ENCODE measurements at places on chromosomes 1 and 21.

DNA sequence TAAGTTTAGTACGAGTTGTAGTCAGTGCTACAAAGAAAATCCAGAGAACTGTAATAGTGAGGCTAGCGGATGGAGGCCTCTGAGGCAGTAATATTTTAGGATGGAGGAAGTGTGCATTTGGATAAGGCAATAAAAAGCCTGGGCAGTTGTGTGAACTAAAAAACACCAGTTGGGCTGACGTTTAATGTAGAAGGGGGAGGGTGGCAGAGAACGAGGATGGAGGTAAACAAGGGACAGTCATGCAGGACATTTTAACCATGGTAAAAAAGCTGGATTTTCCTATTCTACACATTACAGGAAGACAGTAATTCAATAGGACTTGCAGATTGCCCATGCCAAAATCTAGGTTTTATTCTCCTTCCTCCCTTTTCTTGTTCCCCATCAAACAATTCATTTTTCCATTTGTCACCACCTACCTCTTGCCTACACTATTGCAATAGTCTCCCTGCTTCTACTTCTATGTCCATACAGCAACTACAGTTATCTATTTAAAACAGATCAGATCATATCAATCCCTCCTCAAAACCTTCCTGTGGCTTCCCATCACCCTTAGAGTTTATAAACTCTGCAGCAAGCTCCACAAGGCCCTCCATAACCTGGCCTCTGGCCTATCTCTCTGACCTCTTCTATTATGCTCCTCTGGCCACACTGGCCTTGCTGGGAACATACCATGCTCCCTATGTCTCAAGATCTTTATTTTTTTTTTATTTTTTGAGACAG is 27.7 kb downstream of the ERO1B start:
- no peak for DNase-seq

- peak; percentile 66 for DNase-seq
Observed at GRCh38 chr1:214550013-214550856, 1.2 kb downstream of the PTPN14 start.

DNA sequence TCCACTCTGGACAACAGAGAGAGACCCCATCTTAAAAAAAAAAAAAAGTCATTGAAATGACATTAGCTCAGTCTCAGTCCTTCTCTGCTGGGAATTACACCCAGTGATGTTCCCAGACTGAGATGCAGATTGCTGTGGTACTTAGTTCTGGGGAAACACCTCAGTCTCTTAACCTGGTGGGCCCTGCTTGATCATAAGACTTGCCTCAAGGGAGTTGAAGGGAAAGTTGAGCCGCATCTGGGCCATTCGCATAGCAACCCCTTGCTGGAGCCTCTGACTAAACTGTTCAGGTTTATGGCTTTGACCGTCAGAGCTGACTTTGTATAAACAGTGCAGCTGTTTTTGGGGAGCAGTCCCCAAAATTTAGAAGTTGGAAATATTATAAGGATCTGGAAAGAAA is 13.4 kb downstream of the FCRL4 start:
- DNase-seq = no peak

DNA sequence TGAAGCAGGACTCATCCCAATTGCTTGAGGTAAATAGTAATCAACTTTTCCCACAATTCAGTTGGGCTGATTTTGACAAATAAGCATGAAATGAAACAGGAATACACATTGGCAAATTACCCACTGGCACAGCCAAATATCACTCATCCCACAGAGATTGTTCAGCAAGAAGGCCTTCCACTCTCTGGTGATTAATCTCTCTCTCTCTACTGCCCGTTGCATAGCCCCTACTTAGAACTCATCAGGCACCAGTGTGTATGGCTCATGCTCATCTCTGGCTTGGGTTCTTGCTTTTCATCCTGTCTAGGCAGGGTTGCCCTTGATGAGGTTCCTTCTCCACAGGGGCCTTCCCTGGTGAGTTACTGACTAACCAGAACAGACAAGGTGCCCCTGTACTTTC is 1.1 kb downstream of the BSDC1 start:
- DNase-seq = no peak

- no peak for DNase-seq
Observed at GRCh38 chr1:64884261-64885040, 81.9 kb downstream of the JAK1 start.

DNA sequence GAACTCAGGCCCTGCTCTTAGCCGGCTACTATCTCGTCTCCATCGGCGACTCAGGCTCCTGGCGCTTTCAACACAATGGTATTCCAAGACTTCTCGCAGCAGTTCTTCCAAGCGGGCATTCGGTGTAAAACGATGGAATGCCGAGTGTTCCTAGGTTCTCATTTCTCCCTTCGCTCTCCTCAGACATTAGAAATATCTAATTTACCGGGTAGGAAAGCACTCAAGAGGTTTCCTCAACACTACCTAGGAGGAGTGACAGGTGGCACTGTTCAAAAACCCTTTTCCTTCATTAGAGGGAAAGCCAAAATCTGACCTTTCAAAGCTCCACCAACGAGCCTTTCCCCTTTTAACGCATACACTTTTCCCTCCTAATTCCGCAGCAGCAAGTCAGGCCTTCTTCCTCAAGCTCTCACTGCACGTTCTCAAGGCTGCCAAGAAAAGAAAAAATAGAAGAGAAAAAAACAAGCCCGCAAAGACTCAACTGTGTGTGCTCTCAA is 601 bp downstream of the UBE2G2 start:
- DNase-seq = peak; percentile 55

DNA sequence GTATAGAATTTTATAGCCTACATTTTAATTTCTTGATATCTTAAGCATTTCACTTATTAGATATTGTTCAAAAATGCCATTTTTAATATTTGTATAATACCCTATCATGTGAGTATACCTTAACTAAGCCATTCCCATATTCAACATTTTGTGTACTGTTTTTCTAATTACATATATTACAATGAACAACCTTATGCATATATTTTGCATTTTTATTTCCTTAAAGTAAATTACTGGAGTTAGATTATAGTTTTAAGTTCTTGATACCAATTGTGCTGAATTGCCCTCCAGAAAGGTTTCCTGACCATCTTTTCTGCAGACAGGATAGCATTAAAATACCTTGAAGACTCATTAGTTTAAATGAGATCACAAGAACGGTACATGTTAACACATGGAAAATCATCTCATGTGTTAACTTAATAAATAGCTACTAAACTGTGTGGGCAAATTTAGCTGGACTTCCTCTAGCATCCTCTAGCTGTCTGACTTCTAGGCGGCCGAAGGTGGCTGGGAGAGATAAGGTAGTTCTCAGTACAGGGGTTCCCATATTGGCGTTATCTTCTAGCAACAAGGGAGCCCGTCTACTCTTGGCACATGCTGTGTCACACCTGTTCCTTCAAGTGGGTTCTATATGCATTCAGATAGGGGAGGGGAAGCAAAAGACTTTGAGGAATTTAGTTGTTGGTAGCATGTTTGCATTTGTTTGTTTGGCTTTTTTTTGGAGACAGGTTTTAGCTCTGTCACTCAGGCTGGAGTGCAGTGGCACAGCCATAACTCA is 8.9 kb downstream of the DCLRE1B start:
- DNase-seq = no peak

DNA sequence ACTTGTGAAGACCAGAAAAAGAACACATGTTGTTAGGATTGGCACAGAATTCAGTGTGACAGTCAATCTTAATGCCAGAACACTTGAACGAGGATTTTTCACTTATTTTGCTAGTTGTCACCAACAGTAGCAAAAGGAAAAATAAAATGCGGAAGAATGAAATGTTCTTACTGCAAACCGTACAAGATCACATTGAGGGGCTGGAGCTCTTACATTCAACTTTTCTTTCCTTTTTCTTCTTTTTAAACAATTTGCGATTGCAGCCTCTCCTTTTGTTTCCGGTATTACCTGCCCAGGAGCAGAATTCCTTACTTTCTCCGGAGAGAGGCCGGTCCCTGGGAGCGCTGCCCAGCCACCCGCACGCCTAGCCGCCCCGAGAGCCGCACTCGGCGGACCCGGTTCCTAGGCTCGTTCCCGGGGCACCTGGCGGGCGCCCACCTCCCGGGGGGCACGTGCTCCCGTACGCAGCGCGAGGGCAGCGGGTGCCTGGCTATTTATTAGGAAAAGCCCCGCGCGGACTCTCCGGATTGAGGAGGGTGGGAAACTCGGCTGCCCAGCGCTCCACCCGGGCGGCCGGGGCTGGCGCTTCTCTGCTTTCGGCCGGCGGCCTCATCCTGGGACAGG is 1.2 kb upstream of the CAMTA1 start:
- no peak for DNase-seq

DNA sequence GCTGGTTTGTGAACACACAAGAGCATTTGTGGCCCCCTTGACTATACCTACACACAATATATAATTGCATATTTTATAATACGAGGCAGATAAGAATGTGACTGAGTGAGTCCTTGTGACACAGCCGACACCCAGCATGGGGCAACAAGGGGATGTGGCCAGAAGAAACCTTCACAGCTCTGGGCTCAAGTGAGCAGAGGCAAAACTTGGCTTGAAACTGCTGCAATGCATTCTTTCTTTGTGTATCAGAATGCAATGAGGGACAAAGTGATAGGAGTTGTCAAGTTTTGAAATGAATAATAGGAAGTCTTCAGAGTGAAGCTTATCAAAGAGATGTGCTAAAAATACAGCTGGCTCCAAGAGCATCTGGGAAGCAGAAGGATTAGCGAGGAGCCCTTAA is 124.0 kb upstream of the C8B start:
- DNase-seq = no peak

GRCh38 chr1:11646317-11646716 is 7.9 kb downstream of the FBXO2 start:
- no peak for DNase-seq

DNA sequence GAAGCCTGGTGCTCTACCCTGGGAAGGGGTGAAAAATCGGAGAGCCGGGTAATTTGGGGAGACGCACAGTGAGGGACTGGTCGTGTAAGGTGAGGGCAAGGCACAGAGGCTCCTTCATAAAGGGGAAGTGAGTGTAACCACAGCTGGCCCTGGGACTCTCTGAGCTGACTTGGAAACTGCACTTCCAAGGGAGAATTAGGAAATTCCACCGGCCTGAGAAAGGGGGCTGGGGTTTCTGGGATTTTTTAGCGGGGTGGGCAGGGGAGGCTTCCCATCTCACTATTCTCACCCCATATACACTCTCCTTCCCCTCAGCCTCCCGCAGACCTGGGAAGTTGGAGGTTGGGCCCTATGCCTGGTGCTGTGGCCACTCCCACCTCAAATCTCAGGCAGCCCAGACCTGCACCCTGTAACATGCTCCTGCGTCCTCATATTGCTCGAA is 88.3 kb upstream of the IPO9 start:
- DNase-seq = no peak

DNA sequence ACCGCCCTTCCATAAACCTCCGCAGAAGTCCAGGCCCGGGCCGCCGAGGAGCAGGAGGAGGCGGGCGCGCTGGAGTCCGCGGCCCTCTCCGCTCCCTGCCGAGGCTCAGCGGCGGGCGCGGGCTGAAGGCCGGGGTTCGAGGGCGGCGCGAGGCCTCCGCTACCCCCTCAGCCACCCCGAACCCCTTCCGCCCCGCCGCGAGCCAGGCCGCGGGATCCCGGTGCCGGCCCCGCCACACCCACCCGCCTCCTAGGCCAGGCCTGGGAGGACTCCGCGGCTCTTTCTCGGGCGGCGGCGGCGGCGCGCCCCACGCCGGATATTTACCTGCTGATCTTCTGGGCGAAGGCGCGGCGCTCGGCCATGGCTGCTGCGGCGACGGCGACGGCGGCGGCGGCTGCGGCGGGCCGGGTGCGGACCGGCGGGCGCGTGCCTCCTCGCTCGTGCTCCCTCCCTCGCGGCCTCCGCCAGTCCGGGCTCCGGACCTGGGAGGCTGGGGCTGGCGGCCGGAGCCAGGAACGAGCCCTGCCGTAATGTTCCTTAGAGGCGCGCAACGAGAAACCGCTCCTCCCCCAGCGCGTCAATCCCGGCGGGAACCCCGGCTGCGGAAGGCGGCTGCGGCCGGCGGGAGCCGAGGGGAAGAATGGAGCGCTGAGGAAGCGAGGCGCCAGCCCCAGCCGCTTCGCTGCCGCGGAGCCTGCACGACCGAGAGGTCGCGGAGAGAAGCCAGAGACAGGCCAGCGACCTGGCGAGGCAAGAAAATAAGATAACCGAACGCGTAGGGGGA is at the start of gene DOCK7:
TSS of gene DOCK7 (minus strand) at position 484 of the 784 bp plus-strand sequence. CDS start at position 362, 122 bp downstream.
- peak; percentile 95 for DNase-seq

GRCh38 chr1:9239622-9240401 is 5.2 kb downstream of the H6PD start:
- peak; percentile 16 for DNase-seq

- DNase-seq = no peak
Observed at GRCh38 chr21:33691945-33692603, 49.8 kb downstream of the ITSN1 start.

- DNase-seq = no peak
Observed at GRCh38 chr1:152580433-152580832, at the start of gene LCE3D. Gene LCE3D (minus strand): TSS chr1:152580516. CDS start chr1:152579936, 580 bp downstream.

DNA sequence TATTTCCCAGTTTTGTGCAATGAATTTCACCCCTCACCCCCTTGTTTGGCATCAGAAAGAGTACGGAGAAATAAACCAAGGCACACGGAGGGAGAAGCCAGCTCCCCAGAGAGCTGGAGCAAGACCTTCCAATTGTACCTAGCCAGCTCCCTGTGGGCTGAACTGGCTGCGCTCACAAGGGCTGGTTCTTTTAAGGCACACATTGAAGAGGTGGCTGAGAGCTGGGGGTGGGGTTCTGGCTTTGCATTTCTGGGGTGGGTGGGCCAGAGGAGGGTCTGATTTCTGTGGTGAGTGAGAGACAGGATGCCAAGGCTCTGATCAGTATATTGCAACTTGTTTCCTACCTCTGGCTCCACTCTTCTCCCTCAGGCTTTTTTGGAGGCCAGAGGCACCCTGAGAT is 39.5 kb upstream of the NFASC start:
- no peak for DNase-seq

- no peak for DNase-seq
Observed at GRCh38 chr1:107132195-107132594, 8.6 kb upstream of the NTNG1 start.

DNA sequence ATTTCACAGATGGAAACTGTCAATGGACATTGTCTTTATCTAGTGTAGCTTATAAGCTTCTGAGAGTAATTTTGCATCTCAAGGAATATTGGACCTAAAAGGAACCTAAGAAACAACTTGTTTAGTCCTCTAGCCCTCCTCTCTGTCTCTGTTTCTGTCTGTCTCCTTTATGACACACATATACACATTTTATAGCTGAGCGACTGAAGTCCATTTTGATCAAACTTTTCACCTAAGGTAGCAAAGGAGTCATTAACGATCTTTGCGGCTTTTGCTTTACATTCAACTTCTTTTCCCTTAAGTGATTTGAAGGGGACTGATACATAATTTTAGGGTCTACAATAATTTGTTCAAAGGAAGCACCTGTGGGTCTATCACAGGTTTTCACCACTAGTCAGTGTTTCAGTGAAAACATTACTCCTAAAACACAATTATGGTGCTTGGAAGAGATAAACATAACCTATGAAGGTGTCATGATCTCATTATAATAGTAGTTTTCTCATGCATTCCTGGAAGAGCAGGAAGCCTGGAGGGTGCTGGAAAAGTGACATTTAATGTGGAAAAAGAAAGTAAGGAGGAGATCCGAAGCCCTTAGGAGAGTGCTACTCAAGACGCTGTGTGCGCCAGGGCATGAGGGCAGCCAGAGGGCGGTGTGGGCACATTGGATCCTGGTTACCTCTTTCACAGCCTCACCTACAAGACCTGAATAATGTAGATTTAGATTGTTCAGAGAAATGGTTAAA is 248.6 kb downstream of the DNM3 start:
- no peak for DNase-seq

GRCh38 chr1:31775210-31775999 is 11.3 kb upstream of the ADGRB2 start:
- peak; percentile 37 for DNase-seq

- no peak for DNase-seq
Observed at GRCh38 chr1:225771661-225772322, 5.8 kb upstream of the SRP9 start.
